Hematopoietic multipotent progenitor cell treated with erythropoietin and hydrocortisone succinate and interleukin-3 and kit ligand, for 17 days (in vitro differentiated cells): ENCODE measurements at places on chromosomes 1 and 21.

DNA sequence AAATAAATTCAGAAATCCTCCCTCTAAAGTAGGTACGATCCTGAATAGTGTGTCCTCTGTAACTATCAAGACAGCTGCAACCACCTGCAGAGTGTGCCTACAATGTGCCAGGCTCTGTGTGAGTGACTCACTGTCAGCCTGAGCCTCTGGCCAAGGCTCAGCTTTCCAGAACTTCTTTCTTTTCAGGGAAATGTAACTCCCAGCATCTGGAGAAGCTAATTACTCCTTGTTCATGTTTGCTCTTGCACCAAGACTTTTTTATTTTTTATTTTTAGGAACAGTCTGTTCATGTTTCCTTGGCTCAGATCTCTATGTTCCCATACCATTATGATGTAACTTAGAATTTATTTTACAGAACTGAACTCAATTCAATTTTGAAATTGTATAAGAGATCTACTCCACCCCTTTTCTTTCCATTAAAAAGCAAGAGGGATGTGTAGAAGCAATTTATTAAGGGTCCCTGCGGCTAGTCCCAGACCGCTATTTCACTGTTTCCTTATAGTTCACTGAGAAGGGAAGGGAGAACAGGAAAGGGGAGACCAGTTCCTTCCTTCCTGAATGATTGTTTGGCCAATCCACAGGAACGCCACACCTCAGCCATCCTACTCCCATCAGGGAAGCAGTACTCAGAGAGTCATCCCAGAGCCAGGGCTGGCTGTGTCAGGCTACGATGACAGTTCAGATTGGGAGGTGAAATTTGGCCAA is 112.4 kb upstream of the ZNF648 start:
- DNase-seq: no peak

DNA sequence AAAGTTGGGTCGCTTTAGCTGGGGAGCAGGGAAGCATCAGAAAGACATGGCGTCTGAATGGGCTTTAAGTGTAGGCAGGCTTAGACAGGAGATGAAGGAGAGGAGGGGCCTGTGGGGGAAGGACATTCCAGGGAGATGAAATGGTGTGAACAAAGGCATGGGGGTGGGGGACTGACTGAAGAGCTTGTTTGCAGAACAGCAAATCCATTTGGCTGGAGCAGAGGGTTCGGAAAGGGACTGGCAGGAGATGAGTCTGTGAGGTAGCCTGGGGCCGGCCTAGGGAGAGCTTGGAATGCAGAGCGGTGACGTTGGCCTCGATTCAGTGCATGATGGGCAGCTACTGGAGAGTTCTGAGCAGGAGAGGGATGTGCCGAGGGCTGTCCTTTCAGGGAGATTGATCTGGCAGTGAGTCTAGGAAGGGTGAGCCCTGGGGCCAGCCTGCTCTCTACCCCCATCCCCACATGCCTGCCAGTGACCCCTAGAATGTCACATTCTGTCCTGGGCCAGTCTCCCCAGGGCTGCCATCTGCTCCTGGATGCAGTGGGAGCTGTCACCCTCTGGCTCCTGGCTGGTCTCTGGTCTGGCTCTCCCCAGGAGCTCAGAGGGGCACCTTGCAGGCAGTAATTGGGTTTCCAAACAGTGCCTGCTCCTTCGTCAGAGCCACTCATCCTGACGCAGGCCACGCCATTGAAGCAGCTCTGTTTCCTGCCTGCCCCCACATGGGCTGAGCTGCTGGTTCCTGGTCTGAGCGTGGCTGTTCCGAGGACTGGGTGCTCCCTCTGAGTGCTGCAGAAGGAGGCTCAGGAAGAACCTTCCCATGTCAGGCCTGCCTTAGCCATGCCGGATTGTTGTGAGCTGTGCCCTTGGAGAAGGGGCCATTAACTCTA is 22.3 kb upstream of the TMEM222 start:
- no peak for DNase-seq

GRCh38 chr1:169692756-169693460 is 18.5 kb downstream of the SELL start:
- no peak for DNase-seq

- no peak for DNase-seq
These were observed 217.6 kb downstream of the TRABD2B start for GRCh38 chr1:47779613-47780012.

GRCh38 chr1:211352985-211353515 is 26.4 kb downstream of the TRAF5 start:
- DNase-seq: peak; percentile 69

GRCh38 chr1:89502895-89503294 is 21.7 kb upstream of the LRRC8B start:
- DNase-seq: no peak

DNA sequence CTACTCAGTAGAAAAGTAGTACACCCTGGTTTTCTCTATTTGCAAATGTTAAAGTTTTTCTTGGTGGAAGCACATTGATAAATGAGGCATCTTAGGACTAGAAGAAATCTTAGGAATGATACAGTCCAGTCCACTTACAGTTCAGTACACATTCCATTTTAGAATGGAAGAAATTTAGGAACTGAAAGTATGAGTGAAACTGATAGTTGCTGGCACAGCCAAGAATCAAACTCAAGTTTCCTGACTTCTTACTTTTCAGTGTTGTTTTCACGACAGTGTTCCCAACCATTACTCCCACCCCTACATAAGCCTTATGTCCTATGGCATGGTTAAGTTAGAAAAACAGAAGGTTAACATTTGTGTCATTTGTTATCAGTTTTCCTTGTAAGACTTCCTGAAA is 258.5 kb downstream of the BACH1 start:
- no peak for DNase-seq

GRCh38 chr1:26003262-26003661 is 5.4 kb upstream of the PAFAH2 start:
- no peak for DNase-seq

DNA sequence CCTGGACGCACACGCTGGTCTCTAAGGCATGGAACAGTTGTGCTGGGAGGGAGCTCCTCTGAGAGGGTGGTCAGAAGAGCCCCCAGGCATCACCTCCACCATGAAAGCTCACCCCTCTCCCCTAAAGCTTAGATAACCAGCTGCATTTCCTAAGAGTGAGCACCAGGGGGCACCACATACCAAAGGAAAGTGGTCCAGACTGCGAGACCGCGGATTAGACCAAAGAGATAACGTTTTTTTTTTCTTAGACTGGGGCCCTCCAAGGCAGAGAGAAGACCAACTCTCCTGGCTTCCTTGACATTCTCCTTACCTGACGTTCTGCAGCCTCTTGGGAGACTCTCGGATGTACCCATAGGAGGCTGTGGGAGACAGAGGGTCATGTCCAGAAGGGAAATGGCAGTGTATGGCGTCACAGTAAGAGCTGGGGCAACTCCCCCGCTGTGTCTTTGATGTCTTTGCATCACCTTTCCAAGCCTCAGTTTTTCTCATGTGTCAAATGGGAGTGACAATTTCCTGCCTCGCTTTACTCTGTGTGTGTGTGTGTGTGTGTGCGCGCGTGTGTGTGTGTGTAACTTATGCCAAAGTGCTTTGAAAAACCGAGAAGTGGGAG is 12.3 kb upstream of the IFNLR1 start:
- peak; percentile 59 for DNase-seq

DNA sequence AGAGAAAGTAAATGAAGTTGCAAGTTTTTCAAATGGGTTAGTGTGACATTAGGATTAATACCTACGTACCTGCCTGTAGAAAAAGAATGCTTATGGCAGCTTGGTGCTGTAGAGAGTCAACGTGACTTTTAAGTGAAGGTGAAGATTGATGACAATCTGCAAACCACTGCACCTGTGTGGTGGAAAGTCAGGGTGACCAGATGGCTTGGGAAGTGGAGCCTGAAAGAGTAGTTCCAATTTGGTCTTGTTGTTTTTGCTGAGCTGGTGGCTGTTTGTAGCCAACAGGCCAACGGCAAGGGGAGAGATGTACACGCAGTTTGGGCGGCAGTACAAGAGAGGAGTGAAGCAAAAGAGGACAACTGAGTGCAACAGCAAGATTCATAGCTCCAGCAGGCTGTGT is 78.1 kb upstream of the JAK1 start:
- no peak for DNase-seq

GRCh38 chr1:2259668-2260402 is 31.7 kb downstream of the SKI start:
- DNase-seq: no peak

DNA sequence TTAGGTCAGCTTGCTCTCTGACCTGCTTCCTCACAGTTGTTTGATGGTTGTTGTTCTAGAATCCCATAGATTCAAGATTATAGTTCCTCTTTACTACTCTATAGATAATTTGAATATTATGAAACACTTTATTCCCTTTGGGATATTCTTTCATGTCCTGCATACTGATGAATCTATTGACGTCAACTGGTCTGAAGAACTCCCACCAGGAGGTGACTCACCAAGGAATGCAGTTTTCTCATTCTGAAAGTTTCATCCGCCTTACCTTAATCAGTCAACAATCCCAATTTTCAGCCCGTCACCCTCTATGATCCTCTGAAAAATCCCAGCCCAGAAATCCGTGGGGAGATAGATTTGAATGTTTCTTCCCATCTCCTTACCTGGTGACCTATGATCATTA is 834.1 kb upstream of the PRMT6 start:
- DNase-seq: no peak

GRCh38 chr1:56561227-56562019 is 17.9 kb downstream of the PLPP3 start:
- no peak for DNase-seq

DNA sequence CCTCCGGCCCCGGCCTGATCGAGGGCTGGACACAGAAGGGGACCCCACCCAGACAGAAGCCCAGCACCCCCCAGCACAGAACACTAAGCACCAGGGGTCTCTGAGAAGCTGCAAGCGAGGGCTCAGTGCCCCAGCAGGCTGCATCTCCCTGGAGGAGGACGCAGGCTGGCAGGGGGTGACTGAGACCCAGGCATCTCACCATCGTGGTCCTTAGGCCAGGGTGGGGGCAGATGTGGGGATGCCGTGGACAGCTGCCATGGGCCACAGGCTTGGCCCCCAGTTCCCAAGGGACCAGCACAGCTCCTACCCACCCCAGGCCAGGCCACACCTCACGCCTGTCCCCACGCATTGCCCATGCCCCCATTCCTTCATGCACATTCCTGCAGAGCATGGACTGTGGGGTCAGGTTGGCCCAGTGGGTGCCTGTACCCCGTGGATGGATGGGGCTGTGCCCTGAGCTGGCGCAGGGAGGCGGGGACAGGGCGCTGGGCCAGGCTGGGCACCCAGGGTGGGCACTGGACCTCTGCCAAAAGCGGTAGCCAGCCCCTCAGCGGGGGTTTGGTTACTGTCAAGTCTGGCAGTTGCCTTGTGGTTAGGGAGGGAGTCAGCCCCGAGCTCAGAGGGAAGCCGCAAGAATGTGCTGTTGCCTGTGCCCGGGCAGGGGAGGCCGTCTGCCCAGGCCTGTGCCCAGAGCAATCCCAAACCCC is 61.5 kb downstream of the ARHGEF16 start:
- DNase-seq: no peak

GRCh38 chr21:40967771-40968170 is 120.8 kb upstream of the DSCAM start:
- no peak for DNase-seq

DNA sequence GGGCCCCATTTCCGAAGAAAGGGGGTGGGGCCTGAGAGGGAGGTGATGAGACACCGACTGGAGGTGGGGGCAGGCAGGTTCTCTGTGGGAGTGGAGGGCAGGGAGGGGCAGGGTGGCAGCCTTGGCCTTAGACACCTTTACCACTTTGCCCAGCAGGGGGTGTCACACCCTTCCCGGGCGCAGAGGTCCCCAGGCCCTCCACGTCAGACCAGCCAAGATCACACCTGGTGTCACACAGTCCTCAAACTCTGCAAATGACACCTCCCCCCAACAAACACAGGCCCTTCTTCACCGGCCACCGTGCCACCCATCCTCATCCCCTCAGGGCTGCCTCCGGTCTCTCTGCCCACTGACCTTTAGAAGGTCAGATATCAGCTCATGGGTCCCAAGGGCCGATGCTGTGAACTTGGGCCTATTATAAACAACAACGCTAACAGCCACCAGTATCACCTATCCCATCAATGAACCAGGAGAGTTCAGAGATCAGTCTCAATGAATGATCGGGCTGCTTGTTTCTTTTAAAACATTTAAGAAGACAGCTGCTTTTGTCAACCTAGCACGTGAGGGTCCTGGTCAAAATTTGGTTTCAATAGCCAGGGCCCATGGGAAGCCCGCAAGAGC is 103.9 kb downstream of the CASZ1 start:
- peak; percentile 38 for DNase-seq

DNA sequence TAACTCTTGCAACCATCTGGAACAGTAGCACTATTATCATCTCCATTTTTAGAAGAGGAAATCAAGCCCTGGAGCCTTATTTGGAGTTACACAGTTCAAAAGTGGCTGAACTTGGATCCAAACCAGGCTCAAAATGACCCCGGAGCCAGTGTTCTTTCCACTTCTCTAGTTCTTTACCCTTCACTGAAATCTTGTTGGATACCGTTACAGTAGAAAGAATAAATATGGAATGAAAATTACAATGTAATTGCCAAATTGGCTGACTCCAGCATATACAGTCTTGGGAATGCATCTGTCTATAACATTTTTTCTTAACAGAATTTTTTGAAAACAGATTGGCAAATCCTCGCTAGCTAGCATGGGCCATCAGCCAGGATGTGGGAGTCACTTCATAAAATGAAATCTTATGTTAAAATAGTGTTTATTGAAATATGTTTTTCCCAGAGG is 261.4 kb downstream of the CTH start:
- DNase-seq: no peak

- DNase-seq: no peak
These were observed 80.9 kb downstream of the LHX9 start for GRCh38 chr1:197998110-197998509.

- DNase-seq: peak; percentile 74
These were observed 18.7 kb downstream of the MFSD2A start for GRCh38 chr1:39973503-39974135.

DNA sequence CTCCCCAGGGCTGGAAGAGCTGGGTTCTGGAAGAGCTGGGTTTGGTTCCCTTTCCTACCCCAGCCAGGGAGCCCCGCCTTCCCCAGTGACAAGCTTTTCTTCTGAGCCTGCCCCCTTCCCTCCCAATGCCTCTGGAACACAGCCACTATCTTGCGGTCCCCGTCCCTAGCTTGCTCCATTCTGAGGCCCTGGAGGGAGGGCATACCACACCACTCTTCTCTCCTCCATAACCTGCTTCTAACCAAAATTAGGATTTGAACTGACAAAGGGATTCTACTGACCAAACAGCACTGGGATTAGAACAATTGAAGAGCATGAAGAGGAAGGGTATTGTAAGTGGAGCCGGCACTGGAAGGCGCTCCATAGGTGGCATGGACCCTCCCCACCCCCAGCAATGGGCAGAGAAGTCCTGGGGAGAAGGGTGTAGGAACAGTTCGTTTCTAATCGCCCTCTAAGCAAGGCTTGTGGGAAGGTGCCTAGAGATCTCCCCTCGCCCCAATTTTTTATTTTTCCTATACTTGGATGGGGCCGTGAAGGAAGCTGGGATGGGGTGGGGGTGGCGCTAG is 690 bp downstream of the C1orf216 start:
- no peak for DNase-seq

GRCh38 chr1:201705389-201705788 is 123.6 kb upstream of the IPO9 start:
- no peak for DNase-seq

DNA sequence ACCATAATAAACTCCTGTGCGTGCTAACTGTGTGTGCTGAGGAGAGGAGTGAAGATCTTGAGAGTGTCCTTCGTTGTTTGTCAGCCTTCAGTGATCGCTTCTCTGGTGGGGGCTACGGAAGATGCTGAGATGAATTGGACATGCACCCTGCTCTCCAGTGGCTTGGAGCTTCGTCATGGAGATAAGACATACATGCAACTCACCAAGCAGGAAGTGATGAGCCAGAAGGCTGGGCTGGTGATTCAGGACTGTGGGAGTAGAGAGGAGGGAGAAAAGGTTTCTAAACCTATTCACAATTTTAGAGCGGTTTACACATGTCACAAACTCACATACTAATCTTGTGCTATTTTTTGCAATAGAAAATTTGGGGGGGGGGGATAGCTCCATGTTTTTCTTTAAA is 128.9 kb upstream of the ADAR start:
- no peak for DNase-seq
